ENCODE measurements at places on chromosomes 3 and 15.

- no peak for DNase-seq
Measured at GRCh38 chr3:193732391-193732790, 139.4 kb downstream of the OPA1 start.

DNA sequence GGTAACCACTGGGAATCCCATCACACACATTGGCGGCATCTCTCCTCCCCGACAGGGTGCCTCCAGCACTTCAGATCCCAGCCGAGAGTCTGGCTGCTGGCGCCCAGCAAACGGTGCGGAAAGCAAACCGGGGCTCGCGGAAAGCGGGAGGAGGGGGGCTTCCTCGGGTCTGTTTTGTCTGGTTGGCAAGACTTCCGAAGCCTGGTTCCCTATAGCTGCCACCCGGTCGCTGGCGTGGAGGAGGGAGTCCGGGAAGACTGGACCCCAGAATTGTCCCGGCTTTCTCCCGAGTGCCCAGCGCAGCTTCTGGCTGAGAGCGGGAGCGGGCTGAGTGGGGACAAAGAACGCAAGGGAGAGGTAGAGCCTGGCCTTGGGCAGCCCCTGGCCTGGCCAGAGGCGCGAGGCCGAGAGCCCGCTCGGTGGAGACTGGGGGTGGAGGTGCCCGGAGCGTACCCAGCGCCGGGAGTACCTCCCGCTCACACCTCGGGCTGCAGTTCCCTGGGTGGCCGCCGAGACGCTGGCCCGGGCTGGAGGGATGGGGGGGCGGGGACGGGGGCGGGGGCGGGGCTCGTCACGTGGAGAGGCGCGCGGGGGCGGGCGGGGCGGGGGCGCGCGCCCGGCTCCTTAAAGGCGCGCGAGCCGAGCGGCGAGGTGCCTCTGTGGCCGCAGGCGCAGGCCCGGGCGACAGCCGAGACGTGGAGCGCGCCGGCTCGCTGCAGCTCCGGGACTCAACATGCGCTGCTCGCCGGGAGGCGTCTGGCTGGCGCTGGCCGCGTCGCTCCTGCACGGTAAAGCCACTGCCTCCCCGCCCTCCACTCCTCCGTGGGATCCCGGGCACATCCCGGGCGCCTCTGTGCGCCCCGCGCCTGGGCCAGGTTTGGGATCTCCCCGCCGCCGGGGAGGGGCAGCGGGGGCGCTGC lies at the start of gene CHRNA7:
TSS of gene CHRNA7 (plus strand) at position 654 of the 920 bp plus-strand sequence. CDS start at position 734, 80 bp downstream.
- DNase-seq, result no peak

DNA sequence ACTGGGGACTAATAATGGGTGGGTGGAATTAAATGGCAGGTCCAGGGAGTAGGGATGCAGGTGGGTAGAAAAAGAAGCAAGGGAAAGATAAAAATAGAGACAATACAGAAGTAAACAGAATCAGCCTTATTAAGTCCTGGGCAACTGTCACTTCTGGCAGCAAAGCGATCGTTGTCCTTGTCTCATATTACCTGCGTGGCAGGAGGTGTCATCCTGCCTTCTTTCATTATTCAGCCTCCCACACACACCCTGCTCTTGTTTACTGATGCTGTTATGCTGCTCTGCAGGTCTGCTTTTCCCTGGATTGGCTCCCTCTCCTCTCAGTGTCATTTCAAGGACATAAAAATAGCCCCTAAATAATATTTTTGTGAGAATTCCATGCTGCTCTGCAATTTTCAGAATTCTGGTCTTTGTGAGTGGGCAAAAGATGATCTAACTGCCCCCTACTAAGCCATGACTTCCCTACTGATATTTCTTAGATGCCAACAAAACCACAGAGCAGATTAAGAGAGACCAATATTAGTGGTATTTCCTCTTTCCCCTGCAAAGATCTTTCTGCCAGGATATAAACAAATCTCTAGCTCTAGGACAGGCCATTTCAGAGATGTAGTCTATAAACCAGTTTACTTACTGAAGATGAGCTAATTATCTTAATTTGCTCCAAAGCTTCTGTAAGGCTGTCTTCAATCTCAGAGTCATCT lies 8.5 kb downstream of the VEPH1 start:
- DNase-seq, result peak; percentile 89

- no peak for DNase-seq
Measured at GRCh38 chr3:141110322-141110721, 59.2 kb downstream of the SPSB4 start.

DNA sequence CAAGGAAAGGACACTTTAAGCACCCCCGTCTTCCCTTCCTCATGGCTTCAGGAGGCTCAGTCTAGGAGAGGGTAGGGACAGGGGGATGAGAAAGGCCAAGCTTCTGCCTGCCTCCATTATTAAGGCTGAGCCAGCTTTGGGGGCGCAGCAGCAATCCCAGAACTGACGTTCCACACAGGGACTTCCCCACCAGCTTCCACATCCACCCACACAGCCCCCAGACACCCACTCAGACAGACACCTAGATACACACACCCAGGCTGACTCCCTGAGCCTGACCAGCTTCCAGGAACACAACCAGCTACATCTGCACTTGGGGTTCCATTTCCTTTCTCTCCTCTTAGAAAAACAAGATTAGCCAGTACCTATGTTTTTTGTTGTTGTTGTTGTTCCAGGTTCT lies 4.7 kb downstream of the HCN4 start:
- no peak for DNase-seq

DNA sequence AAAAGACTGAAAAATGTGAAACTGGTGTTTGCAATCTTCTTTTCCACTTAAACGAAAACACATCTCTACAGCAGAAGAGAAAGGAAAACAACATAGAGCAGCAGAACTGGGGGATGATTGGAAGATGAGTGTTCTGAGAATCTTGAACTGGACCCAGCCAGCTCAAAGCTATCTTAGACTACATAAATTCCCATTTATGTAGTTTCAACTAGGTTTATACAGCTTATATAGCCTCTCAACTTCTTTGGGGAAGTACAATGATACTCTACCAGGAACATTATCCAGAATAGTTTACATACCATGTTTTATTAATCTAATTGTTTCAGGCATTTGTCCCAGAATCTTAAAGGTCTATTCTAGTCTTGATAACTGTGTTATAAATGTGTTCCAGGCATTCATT lies 658.2 kb upstream of the LMCD1 start:
- DNase-seq, result no peak

DNA sequence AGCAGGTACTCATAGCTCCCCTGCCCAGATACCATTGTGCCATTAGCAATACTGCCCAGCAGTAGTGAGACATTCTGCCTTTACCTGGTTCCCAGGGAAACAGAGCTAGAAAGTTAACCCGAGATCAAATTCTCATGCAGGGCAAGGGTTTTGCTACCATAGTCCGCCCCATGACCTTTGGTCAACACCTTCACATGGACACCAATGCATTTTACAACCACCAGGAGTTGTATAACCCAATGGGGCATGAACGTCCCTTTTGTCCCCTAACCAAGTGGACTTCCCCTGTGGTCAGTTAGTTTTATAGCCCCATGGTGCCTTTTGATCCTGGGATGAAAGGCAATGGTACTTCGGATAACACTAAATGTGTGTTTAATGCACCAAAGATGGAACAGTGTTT lies 151.7 kb upstream of the IQSEC1 start:
- no peak for DNase-seq

- DNase-seq, result no peak
Measured at GRCh38 chr3:171832989-171833388, 10.2 kb upstream of the TMEM212 start.

GRCh38 chr15:57079446-57079845 lies 161.0 kb downstream of the TCF12 start:
- no peak for DNase-seq

DNA sequence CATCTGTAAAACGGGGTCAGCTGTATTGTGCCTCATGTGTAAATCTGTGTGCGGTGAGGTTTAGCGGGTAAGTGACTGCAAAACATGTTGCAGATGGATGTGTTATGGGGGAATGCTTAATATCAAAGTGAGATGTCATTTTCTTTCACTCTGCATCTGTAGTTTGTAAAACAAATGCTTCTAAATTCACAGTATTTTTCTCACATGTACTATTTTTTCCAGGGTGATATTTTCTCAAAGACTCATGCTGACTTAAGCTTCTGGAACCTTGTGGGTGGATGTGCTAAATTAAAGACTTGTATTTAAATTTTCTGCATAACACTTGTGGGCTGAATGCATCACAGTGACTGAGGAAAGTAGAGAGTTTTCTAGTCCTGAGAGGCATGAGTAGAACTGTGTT lies 115.2 kb upstream of the TP63 start:
- DNase-seq, result no peak

- no peak for DNase-seq
Measured at GRCh38 chr15:90449206-90449735, 61.2 kb downstream of the IQGAP1 start.

GRCh38 chr3:16668776-16669545 lies 63.7 kb upstream of the DAZL start:
- DNase-seq, result no peak

- DNase-seq, result no peak
Measured at GRCh38 chr3:167304077-167304476, 76.0 kb downstream of the ZBBX start.

GRCh38 chr3:159877924-159878323 lies 110.7 kb upstream of the IL12A start:
- no peak for DNase-seq

DNA sequence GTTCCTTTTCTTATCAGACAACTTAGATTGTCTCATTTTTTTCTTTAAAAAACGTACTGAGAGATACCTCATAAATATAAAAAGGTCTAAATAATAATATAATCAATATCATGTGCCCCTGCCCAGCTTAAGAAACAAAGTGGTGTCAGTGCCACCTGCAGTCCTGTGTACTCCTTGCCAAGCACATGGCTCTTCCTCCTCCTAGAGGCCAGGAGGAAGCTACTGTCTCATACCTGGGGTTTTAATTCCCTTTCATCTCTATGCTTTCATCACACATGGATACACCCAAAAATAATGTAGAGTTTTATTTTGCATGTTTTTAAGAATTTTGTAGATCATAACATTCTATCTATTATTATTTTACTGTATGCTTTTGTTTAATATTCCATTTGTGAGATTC lies 98.6 kb upstream of the C15orf61 start:
- no peak for DNase-seq

DNA sequence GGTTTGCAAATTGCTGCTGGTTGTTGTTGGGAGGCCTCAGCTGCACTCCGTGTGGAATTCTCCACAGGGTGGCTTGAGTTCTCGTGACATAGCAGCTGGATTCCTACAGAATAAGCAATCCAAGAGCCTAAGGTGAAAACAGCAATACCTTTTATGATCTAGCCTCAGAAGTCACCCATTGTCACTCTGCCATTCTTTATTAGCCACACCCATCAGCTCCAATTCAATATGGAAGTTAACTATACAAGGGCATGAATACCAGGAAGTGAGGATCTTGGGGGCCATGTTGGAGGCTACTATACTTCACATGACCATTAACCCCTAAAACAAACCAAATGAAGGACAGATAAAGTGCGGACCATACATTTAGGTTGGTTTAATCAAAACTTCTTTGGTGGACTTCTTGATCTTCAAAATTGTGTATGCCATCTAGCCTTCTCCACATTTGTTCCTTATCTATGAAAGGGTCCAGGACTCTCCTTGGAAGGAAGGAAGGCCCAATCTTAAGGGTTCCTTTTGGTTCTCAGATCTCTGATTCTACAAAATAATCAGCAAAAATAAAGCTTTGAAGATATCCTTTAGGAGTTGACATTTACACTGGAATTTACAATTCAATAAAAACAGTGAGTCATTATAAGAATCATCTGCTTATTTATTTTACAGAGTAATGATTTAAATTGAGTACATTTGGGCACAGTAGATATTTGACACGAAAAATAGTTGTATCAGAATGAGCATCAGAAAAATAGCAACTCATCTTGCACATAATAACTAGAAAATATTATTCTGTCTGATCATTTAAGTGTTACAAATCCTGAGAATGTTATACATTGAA lies 21.5 kb downstream of the CIAO2A start:
- no peak for DNase-seq

GRCh38 chr15:32718821-32719716 lies 1.3 kb downstream of the GREM1 start:
- DNase-seq, result no peak

DNA sequence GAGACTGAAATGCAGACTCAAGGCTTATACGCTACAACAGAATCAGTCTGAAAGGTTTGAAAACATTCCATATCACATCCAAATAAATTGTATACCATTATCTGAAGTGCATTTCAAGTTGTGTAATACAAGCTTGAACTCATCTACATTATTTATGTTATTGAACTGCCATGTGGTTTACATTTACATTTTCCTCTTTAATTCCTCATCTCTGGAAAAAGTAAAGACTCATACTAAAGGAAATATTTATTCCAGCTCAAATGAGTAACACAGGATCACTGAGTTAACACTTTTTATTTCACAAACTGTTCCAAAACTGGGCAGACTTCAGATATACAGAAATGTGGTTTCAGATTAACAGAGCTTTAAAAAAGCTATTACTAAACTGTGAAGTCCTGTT lies 282.5 kb downstream of the ULK4 start:
- no peak for DNase-seq

GRCh38 chr3:107309312-107309711 lies 67.9 kb upstream of the CCDC54 start:
- no peak for DNase-seq

DNA sequence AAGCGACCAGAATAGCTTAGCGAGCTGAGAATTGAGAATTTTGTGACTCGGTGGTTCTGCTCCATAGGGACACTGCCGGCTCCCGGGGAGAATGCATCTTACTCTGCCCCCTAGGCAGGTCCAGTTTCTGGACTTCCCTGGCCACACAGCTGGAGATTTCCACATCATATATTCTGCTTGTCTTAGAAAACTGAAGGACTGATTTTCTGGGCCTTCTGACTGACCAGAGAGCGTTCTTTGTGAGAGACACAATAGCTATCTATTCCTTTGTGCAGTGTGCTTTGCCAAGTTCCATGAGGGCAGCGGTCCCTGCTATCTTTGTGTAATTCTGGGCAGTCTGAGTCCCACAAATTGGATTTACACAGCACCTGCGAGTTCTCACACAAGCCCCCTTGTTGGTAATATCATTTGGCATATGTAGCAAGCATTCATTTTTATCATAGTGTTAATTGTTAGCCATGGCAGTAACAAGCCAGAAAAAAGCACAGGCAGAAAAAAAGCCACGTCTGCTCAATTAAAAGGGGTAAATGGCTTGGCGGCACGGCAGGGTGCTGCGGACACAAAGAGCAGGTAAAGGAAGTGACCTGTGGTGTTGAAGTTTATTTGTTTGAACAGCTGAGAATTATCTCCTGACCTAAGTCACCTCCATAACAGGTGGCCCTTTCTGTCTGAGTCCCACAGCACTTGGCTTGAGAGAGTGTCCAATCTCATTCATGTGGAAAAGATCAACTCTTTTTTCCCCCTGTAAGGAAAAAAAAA lies 688.7 kb downstream of the TUSC7 start:
- peak; percentile 92 for DNase-seq

DNA sequence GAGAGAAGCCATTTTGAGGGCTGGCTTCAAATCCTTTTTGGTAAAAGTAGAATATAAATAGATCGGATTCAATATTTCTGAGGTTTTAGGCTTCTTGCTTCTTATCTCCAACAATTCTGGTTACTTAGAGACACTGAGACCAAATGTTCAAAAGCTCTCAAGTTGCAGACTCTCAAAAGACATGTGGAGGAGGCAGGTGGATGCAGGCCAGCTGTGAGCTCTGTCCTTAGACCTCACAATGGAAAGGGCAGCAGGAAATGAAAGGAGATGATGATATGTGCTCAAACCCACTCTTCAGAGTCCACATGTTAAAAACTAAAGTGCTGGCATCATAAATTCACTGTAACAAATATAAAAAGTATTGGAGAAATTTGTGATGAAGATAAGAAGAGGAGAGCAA lies 424.9 kb upstream of the ALCAM start:
- no peak for DNase-seq
